ENCODE measurements at places on chromosomes 7 and 10.

GRCh38 chr7:750111-750905 is 23.2 kb upstream of the PRKAR1B start:
- no peak for DNase-seq

GRCh38 chr7:157903710-157904109 is 566.9 kb downstream of the DNAJB6 start:
- DNase-seq, result no peak

GRCh38 chr10:78210548-78210947 is 176.9 kb downstream of the RPS24 start:
- no peak for DNase-seq

DNA sequence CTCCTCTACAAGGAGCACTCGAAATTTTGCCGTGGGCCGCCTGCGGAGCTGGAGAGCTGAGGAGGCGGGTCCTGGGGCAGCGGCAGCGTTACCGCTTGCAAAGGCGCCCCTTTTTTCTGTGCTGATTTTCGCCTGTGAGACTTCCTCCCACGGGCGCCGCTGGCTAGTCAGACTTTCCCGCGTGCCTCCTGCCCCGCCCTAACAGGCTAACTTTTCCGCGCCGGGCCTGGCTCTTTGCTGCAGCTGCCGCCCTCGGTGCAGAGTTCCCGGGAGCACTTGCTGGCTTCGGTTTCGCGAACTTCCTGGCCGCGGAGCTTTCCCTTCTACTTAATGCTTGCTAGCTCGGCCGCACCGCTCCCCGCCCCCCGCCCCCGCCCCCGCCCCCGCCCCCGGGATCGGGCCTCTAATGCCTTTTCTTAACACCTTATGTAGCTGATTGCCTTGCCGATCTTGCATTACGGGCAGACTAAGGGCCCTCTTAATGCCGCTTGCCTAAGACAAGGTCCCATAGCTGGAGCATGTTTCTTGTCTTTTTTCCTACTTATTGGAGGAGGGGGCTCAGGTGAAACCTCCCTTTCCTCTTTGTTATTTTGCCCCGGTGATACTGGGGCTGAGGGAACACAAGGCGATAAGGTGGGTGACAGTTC is 37.9 kb upstream of the RASGEF1A start:
- peak; percentile 51 for DNase-seq

DNA sequence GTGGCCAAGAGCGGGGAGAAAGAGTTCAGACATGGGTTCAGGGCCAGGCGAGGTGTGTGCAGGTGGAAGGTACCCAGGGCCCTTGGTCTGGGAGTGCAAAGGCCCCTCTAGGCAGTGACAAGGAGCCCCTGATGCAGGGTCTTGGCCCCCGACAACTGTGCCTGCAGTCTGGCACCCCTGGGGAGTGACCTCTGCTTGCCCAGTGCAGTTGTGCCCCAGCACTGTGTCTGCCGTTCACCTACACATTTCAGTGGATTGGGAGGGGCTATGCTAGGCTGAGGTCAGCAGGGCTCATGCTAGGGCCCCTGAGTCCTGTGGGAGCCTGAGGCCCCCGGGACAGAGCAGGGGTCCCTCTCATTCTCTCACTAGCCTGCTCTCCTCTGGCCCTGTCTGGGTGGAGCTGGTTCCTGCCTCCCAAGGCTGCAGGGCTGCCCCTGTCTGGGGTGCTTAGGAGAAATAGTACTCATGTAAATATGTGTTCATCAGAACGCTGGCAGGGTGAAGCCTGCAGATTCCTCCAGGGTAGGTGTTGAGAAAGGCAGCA is 550.4 kb downstream of the TCERG1L start:
- no peak for DNase-seq

- DNase-seq, result peak; percentile 32
These were observed 3.5 kb downstream of the NRCAM start for GRCh38 chr7:108452707-108453106.

- peak; percentile 80 for DNase-seq
These were observed 1.3 kb upstream of the CUL1 start for GRCh38 chr7:148697256-148698006.

DNA sequence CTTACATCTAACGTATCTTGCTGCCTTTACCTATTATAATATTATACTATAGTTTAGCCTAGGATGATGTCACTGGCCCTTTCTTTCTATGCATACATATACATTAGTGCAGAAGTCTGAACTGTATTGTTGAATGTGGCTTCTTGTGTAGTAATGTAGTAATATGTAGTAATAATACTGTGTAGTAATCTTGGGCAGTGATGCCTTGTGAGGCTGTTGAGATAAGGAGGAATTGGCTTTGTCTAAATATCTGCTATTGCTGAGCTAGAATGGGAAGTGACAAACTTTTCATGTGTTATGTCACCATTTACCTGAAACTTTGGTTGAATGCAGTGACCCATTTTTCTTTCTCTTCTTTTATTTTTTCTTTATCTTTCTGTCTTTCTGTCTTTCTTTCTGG is 11.0 kb downstream of the GLCCI1 start:
- no peak for DNase-seq

DNA sequence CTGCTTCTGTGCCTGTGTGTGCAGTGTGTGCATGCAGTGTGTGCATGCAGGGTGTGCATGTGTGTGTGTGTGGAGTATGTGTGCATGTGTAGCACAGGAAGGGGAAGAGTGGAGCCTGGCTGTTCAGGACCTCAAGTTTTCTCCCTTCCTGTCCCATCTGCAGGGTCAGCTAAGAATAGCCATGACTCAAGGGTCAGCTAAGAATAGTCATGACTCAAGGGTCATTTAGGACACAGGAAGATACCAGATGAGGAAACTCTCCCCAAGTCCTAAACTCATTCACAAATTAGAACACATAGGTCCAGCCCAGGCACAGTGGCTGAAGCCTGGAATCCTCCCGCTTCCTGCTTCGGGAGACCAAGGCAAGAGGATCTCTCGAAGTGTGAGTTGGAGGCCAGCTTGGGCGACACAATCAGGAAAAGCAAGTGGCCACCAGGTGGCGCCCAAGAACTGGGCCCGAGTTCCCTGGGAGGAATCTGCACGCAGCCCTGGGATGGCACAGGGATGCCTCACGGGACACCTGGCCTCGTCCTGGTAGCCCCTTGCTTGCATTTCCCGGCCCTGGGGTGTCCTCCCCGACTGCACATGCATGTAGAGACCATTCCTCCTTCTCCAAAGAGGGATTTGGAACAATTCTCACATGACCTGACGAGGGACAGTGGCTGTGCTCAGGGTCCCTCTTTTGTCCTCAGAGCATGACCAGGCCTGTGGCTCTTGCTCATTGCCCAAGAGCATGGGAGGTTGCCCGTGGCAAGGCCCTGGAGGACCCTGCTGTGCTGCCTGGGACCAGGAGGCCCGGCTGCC is 21.4 kb upstream of the VOPP1 start:
- DNase-seq, result peak; percentile 71

DNA sequence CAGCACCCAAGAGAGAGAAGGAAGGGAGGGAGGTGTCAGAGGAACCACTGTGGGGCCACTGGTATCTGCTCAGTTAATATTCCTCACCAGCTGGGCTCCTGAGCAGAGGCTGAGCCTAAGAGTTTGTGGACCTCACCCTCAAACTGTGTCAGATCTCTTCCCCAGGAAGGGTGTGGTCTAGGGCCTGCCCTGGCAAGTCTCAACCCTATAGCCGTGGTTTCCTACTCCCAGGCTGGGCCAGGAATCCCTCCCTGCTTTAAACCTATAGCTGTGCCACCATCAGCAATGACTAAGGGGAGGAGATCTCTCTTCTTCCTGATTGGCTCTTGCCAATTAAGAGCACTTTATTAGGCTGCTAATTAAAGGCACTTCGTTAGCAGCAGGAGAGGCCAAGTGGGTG is 29.9 kb downstream of the POLL start:
- no peak for DNase-seq

DNA sequence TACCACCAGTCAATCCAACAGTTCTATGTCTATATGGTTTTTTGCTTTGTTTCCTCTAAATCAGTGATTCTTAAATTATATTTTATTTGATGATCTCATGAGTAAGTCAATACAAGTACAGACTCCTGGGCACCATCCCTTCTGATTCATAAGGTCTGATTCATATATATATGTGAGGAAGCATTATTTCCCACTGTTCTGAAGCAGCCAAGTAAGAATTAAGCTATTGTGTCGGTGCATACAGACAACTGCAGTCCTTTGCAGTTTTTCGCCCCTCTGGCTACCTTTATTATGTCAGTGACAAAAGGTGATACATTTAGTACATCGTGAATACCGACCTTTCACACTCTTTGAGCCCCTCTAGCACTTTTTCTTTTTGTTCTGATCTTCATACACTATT is 1079.6 kb upstream of the C7orf33 start:
- DNase-seq, result no peak

GRCh38 chr10:126090443-126090842 is 194.1 kb downstream of the FANK1 start:
- no peak for DNase-seq

DNA sequence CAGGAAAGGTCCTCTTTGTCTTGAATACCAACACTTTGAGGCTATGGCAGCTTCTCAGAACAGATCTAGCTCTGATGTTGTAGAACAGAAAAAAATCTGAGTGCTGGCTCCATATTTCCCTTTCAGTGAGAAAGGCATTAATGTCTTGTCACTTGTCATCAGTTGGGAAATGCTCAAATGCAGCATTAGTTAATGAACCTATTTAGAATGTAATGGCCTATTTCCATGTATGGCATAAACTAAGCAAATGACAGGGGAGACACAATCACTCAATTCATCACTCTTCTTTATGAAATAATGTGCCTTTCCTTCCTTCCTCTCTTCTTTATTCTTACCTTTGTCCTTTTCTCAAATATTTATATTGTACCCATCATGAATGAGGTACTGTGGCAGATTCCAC is 5.0 kb upstream of the STAMBPL1 start:
- DNase-seq, result no peak

- DNase-seq, result no peak
These were observed 7.4 kb downstream of the SLC29A3 start for GRCh38 chr10:71326464-71326881.

DNA sequence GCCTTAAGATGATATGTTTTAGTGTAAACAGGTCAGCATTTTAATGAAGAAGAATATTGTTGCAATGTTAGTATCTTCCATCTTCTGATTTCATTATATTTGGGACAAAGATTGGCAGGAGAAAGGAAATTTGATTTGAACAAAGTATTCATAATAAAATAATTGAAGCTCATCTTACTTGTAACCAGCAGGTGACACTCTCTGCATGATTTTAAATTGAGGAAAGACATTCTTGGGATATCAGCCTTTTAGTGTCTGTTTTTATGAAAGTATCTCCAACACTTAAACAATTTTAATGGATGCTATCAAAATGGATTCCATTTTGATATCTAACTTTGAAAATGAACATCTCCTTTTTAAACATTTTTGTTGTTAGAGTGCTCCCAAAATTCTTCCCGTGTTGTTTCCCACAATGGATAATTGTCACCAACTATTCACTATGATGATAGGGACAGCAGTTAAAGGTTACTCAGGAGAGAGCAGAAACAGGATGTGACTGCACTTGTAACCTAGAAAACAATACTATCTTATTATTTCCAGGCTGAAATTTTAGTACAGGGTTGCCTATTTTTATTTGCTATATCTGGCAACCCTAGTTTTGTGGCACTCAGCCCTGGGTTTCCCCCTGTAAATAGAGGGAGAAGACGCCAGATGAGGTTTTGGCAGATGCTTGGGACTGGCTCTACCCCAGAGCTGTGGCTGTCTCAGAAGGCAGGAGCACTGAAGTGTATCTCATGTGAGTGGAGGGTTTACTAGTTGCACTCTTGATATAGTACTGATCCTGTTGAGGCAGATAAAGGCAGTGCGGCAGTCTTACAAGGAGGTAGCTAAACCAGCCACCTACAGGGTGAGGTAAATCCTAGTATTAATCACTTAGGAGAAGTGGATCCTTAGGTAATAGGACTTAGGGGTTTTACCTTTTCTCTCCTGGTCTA is 31.0 kb upstream of the ABCB4 start:
- no peak for DNase-seq

- DNase-seq, result no peak
These were observed 23.5 kb downstream of the TMEM72 start for GRCh38 chr10:44934416-44935200.

DNA sequence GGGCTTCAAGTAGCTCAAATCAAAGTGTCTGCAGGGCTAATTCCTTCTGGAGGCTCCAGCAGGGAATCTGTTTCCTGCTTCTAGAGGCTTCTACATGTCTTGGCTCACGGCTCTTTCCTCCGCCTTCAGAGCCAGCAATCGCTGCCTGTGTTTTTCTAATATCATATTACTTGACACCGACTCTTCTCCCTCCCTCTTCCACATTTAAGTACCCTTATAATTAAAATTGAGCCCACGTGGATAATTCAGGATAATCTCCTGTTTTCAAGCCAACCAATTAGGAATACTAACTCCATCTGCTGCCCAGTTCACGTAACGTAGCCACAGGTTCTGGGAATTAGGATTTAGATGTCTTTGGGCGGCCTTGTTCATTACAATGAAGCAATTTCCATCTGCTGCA is 372.2 kb downstream of the DPP6 start:
- DNase-seq, result no peak
